ENCODE measurements at places on chromosomes 12 and 14.

DNA sequence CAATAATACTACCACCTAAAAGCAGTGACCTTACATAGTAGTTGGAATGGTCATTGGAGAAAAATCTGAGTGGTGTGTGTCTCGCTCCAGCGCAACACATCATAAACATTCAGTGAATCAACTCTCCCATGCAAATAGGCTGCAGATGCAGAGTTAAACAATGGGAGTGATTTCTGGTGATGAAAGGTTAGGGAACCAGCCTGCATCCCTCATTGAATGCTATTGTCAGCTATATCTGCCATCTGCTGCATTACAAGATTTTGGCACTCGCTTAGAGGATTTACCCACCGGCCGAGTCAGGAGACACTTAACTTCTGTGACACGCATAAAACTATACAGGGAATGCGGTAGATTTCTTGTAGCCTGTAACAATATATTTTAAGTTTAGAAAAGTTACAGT is 900.9 kb downstream of the FLRT2 start:
- no peak for DNase-seq

- no peak for DNase-seq
These were observed 224.2 kb downstream of the EGLN3 start for GRCh38 chr14:33726685-33727084.

GRCh38 chr12:106736051-106736957 is 38.2 kb upstream of the RIC8B start:
- DNase-seq: no peak

- no peak for DNase-seq
These were observed 5.9 kb downstream of the NXPH4 start for GRCh38 chr12:57222286-57223190.

DNA sequence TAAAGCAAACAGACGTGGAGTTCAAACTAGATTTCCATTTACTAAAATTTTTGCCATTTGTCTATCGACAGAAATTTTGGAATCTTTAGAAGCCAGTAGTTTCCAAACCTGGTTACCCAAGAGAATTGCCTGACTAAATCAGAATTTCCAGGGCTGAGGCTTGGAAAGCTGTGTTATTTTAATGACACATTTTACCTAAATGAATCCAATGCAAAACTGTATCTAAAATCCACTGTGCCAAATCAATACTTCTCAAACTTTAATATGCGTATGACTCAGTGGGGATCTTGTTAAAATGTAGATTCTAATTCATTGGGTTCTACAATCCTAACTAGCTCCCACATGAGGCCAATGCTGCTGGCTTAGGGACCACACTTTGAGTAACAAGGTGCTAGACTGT is 35.0 kb upstream of the TC2N start:
- DNase-seq: no peak

DNA sequence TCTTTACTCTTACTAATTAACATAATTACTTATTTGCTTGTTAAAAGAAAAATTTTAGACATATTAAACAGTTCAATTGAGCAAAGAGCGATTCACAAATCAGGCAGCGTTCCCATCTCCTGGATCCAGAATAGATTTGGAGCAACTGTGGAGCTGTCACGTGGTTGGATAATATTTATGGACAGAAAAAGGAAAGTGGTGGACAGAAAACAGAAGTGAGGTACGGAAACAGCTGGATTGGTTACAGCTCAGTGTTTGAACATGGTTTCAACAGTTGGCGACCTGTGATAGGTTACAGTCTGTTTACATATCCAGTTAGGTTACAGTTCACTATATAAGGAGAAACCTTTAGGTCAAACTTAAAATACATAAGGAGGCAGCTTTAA is 19.7 kb upstream of the FAM234B start:
- no peak for DNase-seq

Data from stimulated activated CD4-positive, alpha-beta T cell treated with anti-CD3 and anti-CD28 coated beads, Interleukin-15, amount 100 ng/mL, for 48 hours (primary cell).